GM04504 (cell line): ENCODE measurements at places on chromosomes 13 and 19.

DNA sequence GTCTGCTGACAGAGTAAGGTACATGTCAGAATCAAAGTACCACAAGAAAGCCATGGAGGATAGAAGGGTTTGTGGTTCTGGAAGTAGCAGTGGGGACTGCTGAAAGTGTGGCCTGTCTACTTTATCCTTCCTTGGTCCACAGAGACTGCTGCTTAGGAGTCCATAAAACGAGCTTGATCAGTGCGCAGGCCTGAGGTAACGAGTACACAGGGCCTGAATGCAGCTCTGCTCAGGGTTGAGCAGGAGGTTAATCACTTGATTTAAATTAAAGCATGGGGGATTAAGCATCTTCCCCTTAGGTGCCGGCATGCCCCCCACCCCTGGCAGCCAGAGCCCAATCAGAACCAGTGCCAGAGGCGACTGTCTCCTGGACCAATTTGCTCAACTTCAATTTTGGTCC lies 34.9 kb upstream of the WASF3 start:
- DNase-seq: no peak

- peak; percentile 81 for DNase-seq
Measured at GRCh38 chr13:49356223-49356622, 87.6 kb downstream of the CAB39L start.

- DNase-seq: no peak
Measured at GRCh38 chr19:19110410-19111135, 27.7 kb downstream of the TMEM161A start.

DNA sequence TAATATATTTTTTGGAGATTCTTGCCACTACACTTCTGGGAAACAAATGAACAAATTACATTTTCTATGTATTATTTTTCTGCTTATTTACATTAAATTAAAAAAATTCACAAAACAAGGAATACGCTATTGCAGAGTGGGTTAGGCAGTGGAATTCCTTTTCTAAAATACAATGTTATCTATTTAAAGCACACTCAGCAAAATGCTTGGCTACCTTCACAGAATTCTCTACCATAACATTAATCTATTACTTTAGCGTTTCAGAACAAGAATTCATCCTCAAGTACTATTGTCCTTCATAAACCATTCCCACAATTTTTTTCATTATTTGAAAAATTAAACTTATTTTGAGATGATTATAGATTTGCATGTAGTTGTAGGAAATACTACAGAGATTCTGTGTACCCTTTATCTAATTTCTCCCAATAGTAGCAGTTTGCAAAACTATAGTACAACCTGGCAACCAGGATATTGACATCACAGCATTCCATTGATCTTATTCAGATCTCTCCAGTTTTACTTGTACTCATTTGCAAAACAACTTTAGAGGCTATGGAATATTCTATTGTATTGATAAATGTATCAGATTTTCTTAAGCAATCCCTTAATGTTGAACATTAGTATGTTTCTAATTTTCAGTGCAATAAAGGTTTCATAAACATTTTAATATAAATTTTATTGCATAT lies 120.9 kb downstream of the DLEU7 start:
- DNase-seq: no peak

GRCh38 chr13:84524586-84524985 lies 642.3 kb upstream of the SLITRK1 start:
- no peak for DNase-seq
